ENCODE measurements at places on chromosomes 2 and 18.

- no peak for DNase-seq
Measured at GRCh38 chr2:189252991-189253675, 73.6 kb upstream of the COL5A2 start.

DNA sequence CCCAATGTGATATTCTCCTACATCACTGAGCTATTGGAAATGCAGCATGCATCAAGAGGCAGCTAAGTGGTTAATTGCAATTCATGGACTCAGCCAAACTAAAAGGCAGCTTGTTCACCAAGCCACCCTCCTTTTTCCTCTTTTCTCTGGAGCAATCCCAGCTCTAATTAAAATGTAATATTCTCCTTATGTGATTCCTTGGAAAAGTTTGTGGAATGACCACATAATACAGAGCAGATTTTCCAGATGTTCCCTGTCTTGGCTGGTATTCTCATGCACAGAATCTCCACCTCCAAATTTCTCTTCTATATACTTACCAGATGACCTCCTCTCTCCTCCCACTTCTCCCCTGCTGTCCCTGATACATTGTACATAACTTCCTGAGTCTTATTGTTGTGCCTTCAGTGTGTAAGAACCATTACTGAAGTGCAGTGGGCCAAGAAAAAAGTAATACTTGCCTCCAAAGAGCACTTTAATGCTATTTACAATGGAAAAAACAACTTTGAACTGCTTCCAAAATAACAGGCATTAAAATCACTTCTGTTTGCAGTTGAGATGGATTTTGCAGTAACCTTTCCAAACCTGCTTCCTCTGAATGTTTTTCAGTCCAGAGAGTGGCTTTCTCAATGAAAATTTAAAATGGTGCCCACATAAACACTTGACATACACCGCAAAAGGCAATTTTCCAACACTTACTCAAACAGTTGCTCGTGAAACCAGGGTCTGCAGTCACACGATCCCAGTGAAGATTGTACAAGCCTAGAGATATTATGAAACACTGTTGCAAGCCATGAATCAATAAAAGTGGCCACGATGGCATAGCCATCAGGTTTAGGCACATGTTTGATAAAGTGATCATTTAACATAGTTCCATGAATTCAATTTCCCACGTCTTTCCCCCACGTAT lies 258.0 kb downstream of the MTX2 start:
- no peak for DNase-seq

- DNase-seq = no peak
Measured at GRCh38 chr18:66708646-66709045, 104.8 kb upstream of the CDH19 start.

DNA sequence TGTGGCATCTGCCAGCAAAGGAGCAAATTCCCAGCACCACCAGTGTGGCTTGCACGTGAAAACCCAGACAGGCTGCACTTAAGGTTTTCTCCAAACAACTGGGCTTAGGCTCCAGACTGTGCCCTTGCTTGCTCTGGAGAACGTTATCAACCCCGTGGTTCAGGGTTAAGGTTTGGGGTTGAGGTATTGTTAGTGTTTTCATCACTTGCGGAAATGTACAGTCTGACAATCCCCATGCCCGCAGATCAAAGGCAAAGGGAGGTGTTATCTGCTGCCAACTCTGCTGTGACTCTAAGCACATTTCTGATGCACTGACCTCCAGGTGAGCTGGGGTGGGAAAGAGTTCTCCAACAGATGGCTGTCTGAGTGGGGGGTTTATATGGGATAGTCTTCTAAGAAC lies 253.5 kb upstream of the NT5C1B start:
- no peak for DNase-seq

GRCh38 chr2:130916438-130916705 lies 79.7 kb downstream of the ARHGEF4 start:
- no peak for DNase-seq

DNA sequence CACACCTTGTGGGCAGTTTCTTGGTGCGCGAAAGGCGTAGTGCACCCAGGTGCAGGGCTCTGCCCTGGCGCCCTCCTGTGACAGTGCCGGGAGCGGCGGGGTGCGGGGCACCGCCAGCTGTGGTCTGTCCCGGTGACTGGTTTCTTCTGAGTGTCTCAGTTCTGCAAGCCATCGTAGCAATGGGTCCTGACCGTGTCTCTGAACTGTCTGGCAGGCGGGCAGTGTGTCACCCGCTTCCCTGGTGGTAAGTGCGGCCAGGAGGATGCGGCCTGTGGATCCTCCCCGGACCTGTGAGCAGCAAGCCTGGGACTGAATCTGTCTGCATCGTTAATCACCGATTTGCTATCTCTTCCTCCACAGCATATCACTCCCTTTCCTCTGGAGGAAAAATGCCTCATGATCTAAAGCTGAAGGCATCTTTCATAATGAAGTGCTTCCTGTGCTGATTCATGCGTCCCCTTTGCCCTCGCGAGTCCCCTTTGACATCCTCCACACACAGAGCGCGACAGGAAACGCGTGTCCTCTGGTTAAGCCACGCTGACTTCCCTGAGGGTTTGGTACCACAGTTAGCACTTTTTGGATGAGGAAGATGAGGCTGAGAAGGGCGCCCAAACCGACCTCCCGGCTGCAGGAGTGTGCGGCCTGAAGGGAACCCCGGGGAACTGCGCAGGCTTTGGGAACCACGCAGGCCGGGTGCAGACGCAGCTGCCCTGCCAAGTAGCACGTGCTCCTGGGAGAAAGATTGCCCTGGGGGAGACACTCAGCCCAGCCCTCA lies 416.0 kb upstream of the HS6ST1 start:
- peak; percentile 49 for DNase-seq

- no peak for DNase-seq
Measured at GRCh38 chr18:76465630-76466409, 29.2 kb downstream of the ZNF516 start.

- no peak for DNase-seq
Measured at GRCh38 chr2:112048887-112049286, 6.2 kb upstream of the TMEM87B start.

- no peak for DNase-seq
Measured at GRCh38 chr2:130981667-130982066, 111.6 kb downstream of the FAM168B start.

DNA sequence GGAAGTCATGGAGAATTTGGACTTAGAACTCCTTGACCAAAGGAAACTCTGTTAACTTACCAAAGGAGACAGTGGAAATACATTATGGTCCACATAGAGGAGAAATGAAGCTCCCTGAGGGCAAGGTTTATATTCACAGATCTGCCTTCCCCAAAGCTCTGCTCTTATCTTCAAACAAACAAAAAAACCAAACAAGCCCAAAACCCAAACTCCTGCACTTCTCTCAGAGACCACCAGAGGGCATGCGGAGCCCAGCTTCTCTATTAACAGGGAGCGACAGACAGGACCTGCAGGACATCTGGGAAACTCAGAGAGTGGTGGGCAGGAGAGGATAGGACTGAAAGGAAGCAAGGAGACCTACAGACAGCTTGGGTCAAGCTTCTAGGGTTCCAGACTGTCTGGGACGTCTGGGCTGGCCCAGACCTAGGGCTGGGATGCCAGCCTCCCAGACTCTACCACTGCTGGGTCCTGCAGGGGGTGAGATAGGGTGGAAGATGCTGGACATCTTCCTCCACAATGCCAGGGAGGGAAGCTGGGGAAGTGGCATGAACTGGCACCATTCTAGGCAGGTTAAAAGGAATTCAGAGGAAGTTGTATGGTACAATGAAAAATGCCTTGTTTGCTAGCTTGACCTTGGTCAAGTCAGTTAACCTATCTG lies 4.0 kb upstream of the WNT10A start:
- peak; percentile 83 for DNase-seq

DNA sequence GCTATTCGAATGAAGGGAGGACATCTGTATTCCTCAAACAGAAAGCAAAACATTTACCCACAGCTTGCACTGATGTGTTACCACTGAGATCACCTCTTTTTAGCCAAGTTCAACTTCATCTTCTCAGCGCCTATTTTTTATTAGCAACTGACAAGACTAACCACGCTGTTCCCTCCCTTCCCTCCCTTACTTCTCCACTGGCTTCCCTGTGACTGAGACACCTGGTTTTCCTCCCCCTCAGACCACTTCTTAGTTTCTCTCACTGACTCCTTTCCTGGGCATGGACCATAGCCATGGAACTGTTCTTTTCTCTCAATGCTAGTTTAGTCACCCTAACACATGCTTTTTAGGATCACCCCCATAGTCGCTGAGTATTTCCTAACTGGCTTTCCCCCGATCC lies 3.3 kb downstream of the L3MBTL4 start:
- no peak for DNase-seq

DNA sequence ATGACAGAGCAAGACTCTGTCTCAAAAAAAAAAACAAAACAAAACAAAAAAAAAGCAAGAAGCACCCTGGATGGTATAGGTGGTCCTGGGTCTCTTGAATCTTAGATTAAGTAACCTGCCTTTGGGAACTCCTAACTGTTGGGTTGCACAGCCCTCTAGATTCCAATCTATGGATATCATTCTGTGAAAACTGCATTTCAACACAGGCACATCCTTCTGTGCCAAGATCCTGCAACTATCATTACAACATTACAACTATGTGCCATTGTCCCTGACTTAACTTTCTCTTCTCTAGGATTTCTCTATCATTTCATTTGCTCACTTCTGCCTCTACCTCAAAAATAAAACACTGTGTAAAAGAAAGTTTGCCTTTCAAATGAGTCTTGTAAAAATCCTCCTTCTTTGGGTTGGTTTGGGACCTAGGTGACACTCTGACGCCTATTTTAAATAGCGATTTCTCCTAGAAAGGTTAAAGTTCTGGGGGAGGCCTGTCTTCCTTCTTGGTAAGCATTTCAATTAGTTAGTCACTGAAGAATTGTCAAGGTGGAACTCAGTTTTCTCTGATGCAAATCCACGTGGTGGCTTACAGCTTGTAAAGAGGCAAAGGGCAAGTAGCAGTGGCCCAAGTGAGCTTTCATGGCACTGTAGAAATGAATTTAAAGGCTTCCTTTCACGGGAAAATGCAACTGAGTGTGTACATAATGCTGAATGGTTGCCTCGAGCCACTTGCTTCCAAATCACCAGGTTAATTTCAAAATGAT lies 9.2 kb downstream of the LGALSL start:
- DNase-seq = no peak

GRCh38 chr18:76374330-76375281 lies 120.4 kb downstream of the ZNF516 start:
- DNase-seq = no peak

DNA sequence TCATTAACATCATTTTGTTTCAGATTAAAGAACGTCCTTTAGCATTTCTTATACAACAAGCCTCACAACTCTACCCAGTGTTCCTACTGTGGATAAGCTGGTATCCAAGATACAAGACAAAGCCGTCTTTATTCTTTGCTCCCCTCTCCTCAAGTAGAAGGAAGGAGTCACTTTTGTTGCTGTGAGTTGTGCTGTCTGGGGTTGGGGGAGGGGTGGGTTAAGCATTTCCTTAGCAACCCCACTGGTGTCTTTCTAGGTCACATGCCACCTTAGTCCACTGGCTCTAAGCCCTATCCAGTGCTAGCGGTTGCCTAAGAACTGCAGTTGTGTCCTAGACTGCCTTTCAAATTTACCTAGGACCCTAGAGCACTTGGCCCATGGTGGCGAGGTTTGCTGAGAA lies 155.6 kb upstream of the PIEZO2 start:
- DNase-seq = no peak

DNA sequence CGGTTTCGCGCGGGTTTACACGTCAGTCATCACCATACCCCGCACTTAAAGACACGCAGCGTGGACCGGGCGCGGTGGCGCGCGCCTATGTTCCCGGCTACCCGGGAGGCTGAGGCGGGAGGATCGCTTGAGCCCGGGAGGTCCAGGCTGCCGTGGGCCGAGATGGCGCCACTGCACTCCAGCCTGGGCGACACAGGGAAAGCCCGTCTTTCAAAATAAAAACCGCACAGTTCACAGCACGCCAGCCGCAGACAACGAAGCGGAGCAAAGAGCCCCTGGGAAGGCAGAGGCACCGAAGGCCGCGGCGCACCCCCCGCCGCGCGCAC lies 328 bp downstream of the DTYMK start:
- no peak for DNase-seq

DNA sequence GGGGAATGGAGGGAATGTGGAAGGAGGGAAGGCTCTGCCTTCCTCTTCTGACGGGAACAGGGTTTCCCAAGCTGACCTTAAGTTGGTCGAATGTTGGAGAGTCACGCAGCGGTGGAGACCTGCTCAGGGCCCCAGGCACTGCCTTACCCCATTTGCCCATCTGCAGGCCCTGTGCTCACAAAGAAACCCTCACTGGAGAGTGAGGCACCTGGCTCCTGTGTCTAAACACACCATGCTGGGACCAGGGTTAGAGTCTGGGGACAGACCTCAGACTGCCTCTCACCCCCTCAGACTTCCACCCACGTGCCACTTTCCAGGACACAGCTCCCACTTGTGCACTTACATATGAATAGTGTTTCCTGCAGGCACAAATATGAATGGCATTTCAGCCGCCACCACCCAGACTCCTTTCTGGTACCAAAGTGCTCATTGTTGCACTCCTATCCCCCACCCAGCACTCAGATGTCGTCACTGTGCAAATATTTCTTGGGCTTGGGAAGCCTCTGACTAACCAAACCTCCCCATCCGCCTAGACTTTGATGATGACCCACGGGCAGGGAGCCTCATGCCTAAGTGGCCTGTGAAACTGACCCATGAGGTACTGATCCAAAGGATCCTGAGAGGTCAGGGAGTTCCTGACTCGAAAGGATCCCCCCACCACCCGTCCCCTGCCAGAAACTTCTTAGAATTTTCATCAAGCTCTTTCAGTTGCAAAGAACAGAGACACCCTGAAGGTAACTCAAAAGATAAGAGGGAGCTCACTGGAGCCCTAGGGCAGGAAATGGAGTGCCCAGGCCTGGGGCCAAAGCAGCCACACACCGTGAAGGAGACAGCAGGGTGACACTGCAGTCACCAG lies 78.3 kb downstream of the STPG4 start:
- peak; percentile 98 for DNase-seq

GRCh38 chr2:217262911-217263310 lies 403.0 kb upstream of the TNP1 start:
- no peak for DNase-seq

DNA sequence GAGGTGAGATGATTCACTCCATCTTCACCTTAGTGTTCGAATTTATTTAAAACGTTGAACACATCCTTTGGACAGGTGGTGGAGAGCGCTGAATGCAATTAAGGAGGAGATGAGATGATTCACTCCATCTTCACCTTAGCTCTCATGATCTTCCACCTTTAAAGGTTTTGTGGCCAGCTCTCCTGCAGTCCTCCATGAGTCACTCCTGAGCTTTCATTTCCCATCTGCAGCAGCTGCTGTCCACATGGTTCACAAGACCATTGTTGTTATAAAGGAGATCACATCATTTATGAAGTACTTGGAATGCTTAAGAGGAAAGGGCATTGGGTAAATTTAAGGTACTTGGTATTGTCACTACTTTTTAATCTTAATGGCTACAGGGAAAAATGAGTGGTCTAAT lies 298.5 kb downstream of the PAX3 start:
- DNase-seq = peak; percentile 56

DNA sequence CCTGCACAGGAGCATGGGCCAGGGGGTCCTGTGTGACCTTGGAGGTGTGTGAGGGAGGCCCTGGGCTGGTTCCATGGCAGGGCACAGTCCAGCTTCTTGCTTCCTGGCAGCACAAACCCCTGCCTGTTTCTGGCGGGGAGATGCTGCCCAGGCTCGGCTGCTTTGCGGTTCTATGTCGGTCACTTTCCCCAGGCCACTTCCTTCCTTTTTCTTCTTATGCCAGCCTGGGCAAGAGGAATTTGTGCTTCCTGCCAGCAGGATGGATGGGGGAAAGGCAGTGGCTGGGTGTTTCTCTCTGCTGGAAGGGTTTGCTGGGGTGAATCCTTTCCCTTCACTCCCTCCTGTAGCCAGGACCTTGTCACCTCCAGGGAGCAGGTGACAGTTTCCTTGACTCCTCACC lies 24.3 kb downstream of the ASAP2 start:
- no peak for DNase-seq

GRCh38 chr2:8154270-8154669 lies 527.6 kb upstream of the ID2 start:
- DNase-seq = no peak

GRCh38 chr18:47981320-47981719 lies 50.9 kb upstream of the SMAD2 start:
- no peak for DNase-seq
